Activated T-helper 17 cell treated with anti-CD3 and anti-CD28 coated beads, Interleukin-2, amount 50 U/mL, for 72 hours (primary cell): ENCODE measurements at places on chromosomes 6 and 20. TPM values are rescaled to one million over a fixed set of nuclear protein-coding genes. Genes with fewer than 3 reads are reported as not detected.

Gene PNLDC1
- 0.82 TPM for total RNA-seq

Gene TREM2
- total RNA-seq, result not detected

GRCh38 chr6:67591910-67592309 is 1043.2 kb upstream of the ADGRB3 start:
- no peak for ATAC-seq

GRCh38 chr6:141364694-141365093 is 768.0 kb upstream of the GJE1 start:
- ATAC-seq, result no peak

- ATAC-seq, result no peak
Measured at GRCh38 chr6:125940247-125941041, 16.1 kb upstream of the HINT3 start.

Gene ENPP5
- not detected for total RNA-seq

Gene ASIP
- total RNA-seq, result not detected

- no peak for ATAC-seq
Measured at GRCh38 chr6:36372088-36372487, 15.4 kb downstream of the ETV7 start.

Gene LGSN
- total RNA-seq, result 0.34 TPM

DNA sequence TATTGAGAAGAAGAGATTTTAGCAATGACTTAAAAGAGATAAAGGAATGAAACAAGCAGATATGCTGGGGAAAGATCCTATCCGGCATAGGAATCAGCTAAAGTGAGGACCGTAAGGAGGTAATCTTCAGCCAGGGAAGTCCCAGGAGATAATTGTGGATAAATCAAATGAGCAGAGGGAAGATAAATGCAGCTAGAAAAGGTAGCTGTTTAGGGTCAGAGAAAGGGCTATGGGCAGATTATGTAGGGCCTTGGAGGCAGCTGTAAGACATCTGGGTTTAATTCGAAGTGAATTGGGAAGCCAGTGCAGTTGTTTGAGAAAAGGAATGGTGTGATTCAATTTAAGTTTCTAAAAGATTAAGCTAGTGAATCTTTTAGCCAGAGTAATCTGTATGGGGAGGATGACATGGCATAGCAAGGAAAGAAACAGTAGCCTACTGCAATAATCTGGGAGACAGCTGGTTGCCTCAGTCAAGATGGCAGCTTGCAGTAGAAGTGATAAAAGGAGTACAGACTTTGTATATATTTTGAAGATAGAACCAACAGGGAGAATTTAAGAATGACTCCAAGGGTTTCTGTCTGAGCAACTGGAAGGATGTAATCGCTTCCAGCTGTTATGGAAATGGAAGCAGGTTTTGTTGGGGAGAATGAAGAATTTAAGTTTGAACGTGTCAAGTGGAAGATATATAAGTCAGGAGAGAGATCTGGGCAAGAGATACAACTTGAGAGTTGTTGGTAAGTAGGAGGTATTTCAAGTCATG is 552.3 kb upstream of the FLRT3 start:
- no peak for ATAC-seq

DNA sequence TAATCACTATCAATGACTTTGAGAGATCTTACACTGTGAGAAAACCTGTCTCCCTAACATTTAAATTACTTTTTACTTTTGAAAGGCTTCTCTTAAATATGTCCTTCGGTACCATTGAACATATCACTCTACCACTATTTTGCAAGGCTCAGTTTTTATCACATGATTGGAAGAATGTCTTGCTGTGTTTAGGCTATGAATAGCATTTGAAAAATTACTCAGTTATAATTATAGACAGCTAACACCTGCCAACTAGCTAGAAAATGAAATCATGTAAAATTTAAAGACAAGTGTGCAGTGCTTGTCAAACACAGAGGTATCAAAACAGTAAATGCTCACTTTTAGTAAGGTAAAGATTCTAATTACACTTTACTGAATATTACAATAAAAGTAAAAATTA is 11.0 kb downstream of the SESN1 start:
- ATAC-seq, result no peak

DNA sequence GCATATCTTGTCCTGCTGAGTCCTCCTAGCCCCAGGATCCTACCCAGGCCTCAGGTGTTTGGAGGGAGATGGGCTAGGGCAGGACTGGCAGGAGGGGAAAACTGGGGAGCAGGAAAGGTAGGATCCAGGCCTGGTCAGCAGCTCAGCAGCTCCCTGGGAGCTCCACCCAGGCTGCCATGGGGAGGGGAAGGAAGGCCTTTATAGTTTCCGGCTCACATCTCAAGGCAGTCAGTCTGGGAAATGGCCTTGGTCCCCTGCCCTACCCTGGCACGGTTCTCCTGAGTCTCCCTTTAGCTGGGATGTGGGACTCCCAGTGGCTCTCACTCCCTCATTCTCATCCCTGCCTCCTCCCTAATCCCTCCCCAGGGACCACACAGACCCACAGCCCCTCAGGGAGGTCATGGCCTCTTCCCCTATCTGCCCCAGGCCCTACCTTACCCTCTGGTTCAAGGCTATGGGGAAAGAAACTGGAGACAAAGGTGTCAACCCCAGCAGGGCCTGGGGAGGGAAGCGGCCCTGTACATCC is 1.6 kb downstream of the SLC44A4 start:
- no peak for ATAC-seq

GRCh38 chr6:30614044-30614842 is 2.8 kb downstream of the PPP1R10 start:
- no peak for ATAC-seq

GRCh38 chr6:168886964-168887363 is 366.7 kb downstream of the THBS2 start:
- ATAC-seq, result no peak

DNA sequence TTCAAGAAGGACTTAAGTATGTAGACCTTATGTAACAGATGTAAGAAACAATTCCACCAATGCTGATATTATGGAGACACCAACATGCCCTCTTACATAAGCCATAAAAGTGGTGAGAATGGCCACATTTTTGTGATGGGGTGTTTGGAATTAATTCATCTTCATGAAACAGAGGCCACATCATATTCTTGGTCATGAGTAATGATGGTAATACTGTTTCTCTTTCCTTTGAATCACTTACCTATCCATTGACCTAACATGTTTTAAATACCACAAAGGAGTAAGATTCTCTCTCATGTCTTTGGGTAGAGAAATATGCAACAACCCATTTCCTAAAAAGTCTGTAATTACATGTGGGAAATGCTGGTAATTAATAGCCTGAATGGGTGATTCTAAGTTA is 545.4 kb upstream of the FLRT3 start:
- no peak for ATAC-seq

Gene FRK
- 0.05 TPM for total RNA-seq

Gene ADGRF4
- total RNA-seq, result not detected

DNA sequence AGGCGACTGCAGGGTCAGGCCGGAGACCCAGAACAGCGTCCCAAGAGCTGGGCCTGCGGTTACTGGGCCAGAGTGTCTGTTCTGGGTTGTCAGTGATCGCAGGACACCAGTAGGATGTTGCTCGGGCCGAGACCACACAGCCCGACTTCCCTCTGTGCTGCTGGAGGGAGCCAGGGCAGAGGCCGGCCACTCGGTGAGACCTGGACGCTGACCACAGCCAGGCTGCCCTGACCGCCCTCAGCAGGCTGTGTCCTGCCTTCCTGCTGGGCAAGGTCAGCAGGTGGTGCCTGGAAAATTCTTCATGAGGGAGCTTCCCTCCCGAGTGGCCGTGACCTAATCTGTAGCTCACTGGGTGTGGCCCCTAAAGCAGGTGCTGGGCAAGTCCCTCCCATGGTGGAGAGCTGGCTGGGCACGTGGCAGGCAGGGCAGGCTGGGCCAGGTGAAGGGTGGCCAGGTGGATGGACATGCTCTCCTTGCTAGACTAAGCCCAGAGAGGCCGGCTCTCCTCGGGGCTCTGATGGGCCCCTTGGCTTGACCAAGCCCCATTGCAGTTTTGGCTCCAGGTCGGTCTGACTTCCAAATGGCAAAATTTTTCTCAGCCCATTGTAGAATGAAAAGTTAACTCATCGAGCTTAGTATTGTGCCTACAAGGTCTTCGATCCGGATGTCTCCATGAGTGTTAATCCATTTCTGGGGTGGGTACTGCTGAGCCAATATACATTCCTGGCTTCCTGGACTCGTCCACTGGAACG is 1.9 kb downstream of the SLCO4A1 start:
- ATAC-seq, result no peak

DNA sequence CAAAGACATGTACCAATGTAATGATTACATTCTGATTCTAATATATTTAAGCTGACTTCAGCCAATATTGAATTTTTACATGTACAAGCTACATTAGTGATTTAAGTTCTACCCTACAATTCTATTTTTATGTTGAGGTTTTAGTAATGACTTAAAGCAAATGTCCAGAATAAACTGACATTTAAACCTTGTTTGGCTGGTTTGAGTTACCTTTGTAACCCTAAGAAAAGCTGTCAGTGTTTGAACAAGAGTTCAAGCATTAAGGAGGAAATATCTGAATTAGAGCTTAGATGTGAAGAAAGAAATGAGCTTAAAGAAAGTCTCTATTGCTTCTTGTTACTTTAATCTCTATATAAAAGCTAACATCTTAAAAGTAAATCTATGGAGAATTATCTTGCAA is 710.6 kb upstream of the EPHA7 start:
- no peak for ATAC-seq

DNA sequence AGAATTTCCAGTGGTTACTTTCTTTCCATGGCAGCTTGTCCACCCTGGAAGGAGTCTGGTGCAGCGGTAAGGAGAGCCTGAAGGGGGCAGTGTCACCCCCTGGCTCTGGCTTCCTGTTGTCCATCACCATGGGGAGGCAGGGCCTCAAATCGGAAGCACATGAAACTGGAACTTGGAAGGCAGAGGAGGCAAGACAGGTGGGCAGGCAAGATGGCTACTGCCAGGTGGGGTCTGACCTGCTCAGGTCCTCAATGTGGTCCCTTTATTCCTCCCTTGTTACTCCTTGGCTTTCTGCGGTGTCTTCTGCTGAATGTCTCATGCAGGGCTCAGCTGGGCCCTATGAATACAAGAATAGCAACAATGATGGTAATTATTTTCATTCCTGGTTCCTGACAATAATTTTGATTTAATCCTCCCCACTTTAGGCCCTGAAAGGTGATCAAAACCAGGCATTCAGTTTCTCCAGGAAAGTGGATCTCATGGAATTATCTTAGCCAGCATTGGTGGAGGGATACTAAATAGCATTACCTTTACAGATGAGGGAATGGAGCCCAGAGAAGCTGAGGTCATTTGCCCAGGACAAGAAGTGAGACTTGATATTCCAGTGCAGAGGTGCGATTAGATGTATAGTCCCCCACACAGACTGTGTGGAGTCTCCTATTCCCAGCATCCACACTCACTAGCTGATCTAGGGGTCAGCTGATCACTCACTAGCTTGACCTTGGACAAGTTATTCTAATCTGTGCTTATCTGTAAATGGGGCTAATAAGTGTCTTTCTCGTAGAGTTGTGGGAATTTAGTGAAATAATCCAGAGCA is 17.6 kb upstream of the SNAI1 start:
- peak; percentile 69 for ATAC-seq

Gene TFB1M
- total RNA-seq, result 48.9 TPM

Gene PLG
- total RNA-seq, result not detected

DNA sequence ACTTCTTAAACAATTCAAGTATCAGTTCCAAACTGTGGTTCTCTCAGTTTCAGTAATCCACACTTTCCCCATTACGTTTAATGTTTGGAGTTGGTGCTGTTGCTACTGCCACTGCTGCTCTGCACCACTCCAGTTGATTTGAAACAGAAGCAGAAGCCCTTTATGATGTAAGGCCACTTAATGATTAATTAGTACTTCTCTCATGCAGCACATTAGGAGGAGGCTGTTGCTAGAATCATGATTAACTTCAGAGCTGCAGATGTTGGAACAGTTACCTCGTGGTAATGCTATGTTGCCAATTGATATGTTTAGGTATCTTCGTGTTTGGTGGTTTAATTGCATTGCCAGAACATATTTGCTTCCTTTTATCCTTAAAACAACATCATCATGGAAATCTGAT is 986.2 kb upstream of the CITED2 start:
- no peak for ATAC-seq

Gene PRR18
- not detected for total RNA-seq

GRCh38 chr6:28742668-28743270 is 181.0 kb downstream of the TRIM27 start:
- ATAC-seq, result no peak

DNA sequence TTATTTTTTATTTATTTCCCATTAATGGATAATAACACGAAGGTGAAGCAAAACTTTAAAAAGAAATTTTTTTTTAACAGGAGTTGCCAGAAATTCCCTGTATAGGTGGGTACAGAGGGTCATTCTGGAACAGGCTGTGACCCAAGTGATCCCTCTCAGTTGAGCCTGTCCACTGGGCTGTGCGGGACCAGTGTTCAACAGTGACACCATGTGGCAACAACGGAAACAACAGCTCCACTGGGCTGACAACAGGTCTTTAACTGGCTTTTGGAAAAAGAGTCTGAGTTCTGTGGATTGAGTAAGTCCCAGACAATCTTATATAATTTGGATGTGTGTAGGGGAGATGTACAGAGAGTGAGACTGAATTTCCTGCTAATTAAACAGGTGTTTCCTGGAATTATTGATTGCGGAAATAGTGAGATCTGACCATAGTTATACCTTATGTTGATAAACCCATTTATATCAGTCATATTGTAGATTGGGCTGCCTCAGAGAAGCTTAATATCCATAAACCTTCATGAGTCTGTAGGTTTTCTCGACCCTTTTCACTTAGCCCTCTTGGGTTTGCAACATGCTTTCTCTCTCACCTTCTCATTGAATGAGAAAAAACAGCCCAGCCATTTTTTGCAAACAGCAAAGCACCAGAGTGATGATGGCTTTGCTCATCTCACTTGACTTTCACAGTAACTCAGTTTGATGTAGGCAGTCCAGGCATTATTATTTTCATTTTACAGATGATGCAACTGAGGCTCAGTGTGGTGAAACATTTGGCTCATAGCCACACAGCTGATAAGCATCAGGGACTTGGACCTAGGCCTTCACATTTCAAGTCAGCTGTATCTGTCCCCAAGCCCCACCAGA is 17.5 kb downstream of the KIAA1755 start:
- no peak for ATAC-seq

DNA sequence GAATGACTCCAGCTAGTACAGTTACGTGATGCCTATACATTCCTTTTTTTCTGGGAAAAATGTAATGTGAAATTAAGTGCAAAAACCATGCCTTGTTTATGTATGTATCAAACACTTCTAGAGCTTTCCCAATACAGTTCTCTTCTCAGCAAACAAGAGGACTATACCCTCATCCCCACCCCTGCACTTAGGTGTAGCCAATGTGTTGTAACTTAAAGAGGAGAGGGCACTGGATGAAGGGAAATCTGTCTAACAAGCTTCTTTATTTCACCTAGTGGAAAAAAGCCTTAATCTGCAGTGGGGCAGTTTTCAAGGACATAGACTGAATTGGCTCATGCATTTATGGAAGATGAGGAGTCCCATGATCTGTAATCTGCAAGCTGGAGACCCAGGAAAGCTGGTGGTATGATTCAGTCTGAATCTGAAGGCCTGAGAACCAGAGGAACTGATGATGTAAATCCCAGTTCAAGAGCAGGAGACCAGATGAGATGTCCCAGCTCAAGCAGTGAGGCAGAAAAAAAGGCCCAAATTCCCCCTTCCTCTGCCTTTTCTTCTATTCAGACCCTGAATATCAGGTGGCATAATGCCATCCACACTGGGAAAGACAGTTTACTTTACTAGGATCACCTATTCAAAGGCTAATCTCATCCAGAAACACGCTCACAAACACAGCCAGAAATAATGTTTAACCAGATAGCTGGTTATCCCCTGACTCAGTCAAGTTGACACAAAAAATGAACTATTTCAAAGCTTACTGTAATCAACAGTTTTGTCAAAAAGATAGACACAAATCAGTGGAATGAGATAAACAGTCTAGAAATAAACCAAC is 25.8 kb upstream of the SLC17A3 start:
- no peak for ATAC-seq

Gene ACAT2
- 66.2 TPM for total RNA-seq

Gene RNGTT
- total RNA-seq, result 23.3 TPM
